Common myeloid progenitor, CD34-positive (primary cell): ENCODE measurements at places on chromosomes 13 and 19.

GRCh38 chr13:111658145-111659100 lies 338.0 kb downstream of the TEX29 start:
- no peak for DNase-seq
- H3K27me3 ChIP-seq, result no peaks in the 10 kb centered on the region
- no peaks in the 10 kb centered on the region for H3K36me3 ChIP-seq
- no peak overlapping the region for H3K27ac ChIP-seq
- H3K4me3 ChIP-seq, result no peak overlapping the region

GRCh38 chr13:31184981-31185645 lies 14.7 kb upstream of the B3GLCT start:
- no peaks in the 10 kb centered on the region for H3K4me1 ChIP-seq
- H3K27ac ChIP-seq, result no peak overlapping the region
- H3K27me3 ChIP-seq, result no peaks in the 10 kb centered on the region
- H3K36me3 ChIP-seq, result no peaks in the 10 kb centered on the region
- no peak for DNase-seq

DNA sequence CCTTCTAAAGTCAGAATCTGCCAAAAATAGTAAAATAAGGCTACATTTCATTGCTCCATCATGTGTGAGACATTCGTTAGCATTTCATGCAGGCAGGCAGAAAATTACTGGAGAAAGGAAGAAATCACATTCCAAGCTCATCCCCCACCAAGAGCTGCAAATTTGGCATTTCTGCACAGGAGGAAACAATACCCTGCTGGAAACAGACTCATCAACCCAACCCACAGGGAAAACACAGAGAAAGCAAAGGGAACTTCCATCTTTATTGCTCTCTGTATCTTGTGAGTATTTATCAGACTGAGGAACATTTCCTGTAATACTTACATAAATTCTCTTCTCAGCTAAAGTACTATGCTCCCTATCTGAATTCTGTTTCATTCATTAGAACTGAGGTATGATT lies 95.7 kb downstream of the KCTD12 start:
- no peak overlapping the region for H3K27ac ChIP-seq
- H3K36me3 ChIP-seq, result no peaks in the 10 kb centered on the region
- no peak overlapping the region for H3K4me3 ChIP-seq
- no peaks in the 10 kb centered on the region for H3K27me3 ChIP-seq
- no peak for DNase-seq

- H3K36me3 ChIP-seq, result no peaks in the 10 kb centered on the region
- no peak for DNase-seq
- peaks cover 12% of the 10 kb centered on the region for H3K4me1 ChIP-seq
- no peaks in the 10 kb centered on the region for H3K27me3 ChIP-seq
- H3K27ac ChIP-seq, result no peak overlapping the region
- H3K4me3 ChIP-seq, result no peak overlapping the region
Observed at GRCh38 chr19:33755099-33756035, 41.3 kb upstream of the KCTD15 start.

GRCh38 chr19:42267644-42268141 lies 1.4 kb upstream of the CIC start:
- no peak for DNase-seq
- peak overlapping the region; percentile 99 for H3K27ac ChIP-seq
- peaks cover 3% of the 10 kb centered on the region for H3K36me3 ChIP-seq
- peaks cover 34% of the 10 kb centered on the region for H3K4me1 ChIP-seq
- peak overlapping the region; percentile 82 for H3K4me3 ChIP-seq

- no peaks in the 10 kb centered on the region for H3K27me3 ChIP-seq
- H3K27ac ChIP-seq, result no peak overlapping the region
- H3K4me3 ChIP-seq, result no peak overlapping the region
- DNase-seq, result no peak
- H3K36me3 ChIP-seq, result no peaks in the 10 kb centered on the region
- peaks cover 8% of the 10 kb centered on the region for H3K4me1 ChIP-seq
Observed at GRCh38 chr13:20383058-20383457, 142.6 kb downstream of the CRYL1 start.

- no peaks in the 10 kb centered on the region for H3K27me3 ChIP-seq
- H3K4me1 ChIP-seq, result no peaks in the 10 kb centered on the region
- H3K36me3 ChIP-seq, result no peaks in the 10 kb centered on the region
- DNase-seq, result no peak
Observed at GRCh38 chr13:96661612-96662011, 332.7 kb downstream of the OXGR1 start.

GRCh38 chr13:91988331-91988730 lies 589.9 kb downstream of the GPC5 start:
- no peak overlapping the region for H3K27ac ChIP-seq
- no peak for DNase-seq
- H3K4me3 ChIP-seq, result no peak overlapping the region
- no peaks in the 10 kb centered on the region for H3K36me3 ChIP-seq

DNA sequence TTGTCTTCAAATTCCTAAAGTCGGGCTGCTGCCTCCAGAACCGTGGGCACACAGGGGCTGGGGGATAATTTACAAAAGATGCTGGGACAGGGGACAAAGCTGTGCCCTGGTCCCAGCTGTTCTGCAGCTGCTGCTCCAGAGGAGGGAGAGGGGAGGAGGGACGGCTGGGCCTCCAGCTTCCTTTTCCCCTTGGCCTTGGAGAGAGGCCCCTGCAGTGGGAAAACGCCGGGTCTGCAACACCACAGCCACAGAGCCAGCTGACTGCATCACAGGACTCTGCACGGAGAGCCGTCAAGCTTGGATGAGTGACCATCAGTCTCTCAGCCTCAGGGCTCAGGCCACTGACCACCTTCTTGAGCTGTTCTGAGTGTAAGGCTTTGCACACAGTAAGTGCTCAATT lies 6.1 kb downstream of the DOCK6 start:
- H3K36me3 ChIP-seq, result no peaks in the 10 kb centered on the region
- no peak for DNase-seq
- peaks cover 7% of the 10 kb centered on the region for H3K27me3 ChIP-seq
- H3K27ac ChIP-seq, result no peak overlapping the region

DNA sequence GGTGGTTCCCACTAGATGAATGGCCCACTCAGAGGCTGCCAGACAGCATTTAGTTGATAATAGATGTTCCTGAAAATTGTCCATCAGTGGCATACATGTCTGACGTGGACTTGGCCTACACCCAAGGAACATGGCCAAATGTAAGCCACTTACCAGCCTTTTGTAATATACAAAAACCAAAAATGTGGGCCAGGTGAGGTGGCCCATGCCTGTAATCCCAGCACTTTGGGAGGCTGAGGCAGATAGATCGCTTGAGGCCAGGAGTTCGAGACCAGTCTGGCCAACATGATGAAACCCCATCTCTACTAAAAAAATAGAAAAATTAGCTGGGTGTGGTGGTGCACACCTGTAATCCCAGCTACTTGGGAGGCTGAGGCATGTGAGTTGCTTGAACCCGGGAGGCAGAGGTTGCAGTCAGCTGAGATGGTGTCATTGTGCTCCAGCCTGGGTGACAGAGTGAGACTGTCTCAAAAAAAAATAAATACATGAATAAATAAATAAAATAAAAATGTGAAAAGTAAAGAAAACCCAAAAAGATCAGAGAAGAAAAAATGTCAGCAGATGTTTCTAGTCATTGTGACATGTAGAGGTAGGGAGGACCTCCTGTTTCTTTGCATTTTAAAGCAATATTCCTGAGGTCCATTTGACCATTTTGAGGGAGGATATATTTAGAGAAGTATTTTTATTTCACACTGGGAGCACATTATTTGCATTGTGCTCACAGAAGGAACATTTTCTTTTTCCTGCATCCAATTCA lies 7.1 kb upstream of the WTIP start:
- peaks cover 16% of the 10 kb centered on the region for H3K27me3 ChIP-seq
- no peaks in the 10 kb centered on the region for H3K4me1 ChIP-seq
- peaks cover 7% of the 10 kb centered on the region for H3K36me3 ChIP-seq

DNA sequence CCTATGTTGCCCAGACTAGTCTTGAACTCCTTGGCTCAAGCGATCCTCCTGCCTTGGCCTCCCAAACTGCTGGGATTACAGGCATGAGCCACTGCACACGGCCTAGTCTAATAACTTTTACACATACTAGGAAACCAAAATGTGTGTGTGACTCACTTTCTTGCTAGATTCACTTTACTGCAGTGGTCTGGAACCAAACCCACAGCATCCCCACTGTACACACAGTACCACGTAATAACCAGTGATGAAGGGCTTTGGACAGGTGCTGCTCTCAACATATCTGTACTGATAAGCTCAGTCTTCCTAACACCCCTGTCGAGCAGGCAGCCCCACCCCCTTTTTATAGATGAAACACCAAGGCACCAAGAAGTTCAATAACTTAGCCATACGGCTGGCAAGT lies 5.1 kb downstream of the DNMT1 start:
- H3K36me3 ChIP-seq, result peaks cover 56% of the 10 kb centered on the region
- H3K27me3 ChIP-seq, result no peaks in the 10 kb centered on the region
- no peak overlapping the region for H3K4me3 ChIP-seq
- peak overlapping the region; percentile 32 for H3K27ac ChIP-seq

DNA sequence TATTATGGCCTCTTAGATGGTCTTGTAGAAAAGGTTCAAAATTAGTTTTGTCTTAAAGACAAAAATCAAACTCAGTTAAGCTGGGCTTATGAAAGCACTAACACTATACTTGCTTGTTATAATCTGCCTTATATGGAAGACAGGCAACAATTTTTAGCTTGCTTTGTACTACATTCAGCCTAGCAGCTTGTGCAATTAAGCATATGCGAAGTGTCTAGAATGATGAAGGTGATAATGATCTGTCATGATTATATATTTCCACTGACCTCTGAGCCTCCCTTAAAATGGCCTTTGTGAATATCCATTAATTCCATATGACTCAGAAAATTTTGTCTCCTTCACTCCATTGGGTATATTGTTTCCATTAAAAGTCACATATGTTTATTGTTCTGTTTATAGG lies 834.9 kb downstream of the OLFM4 start:
- no peak for DNase-seq
- no peaks in the 10 kb centered on the region for H3K27me3 ChIP-seq
- no peaks in the 10 kb centered on the region for H3K36me3 ChIP-seq
- no peaks in the 10 kb centered on the region for H3K4me1 ChIP-seq
- H3K27ac ChIP-seq, result no peak overlapping the region
